ENCODE measurements at places on chromosomes 2 and 18.

DNA sequence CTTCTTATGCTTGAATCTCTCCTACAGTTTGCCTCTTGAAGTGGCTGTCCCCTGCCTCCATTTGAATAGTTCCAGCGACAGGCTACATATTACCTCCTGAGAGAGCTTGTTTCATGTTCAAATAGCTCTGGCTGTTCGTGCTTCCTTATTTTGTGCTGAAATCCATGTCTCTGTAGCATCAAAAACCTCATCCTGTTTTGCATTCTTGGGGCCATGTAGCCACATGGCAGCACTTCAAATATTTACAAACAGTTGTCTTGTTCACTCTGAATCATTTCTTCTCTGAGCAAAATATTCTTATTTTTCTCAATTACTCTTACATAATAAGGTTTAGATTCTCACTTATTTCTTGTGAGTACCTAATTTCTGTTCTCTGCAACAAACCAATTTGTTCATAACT is 1243.1 kb upstream of the NXPH2 start:
- DNase-seq: no peak

DNA sequence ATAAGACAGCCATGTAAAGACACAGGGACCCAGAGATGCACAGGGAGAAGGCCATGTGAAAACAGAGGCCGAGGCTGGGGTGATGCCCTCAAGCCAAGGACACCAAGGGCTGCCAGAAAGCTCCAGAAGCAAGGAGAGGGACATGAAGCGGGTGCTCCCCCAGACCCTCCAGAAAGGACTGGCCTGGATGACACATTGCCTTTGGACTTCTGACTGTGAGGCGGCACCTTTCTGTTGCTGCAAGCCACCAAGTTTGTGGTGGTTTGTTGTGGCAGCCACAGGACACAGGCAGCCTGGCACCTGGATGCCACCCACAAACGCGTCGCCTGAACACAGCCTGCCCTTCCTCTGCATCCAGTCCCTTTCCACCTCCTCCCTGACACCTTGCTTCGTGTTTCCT is 67.1 kb downstream of the RHOB start:
- no peak for DNase-seq

GRCh38 chr2:74197049-74197448 is 1.4 kb upstream of the MTHFD2 start:
- DNase-seq: no peak

DNA sequence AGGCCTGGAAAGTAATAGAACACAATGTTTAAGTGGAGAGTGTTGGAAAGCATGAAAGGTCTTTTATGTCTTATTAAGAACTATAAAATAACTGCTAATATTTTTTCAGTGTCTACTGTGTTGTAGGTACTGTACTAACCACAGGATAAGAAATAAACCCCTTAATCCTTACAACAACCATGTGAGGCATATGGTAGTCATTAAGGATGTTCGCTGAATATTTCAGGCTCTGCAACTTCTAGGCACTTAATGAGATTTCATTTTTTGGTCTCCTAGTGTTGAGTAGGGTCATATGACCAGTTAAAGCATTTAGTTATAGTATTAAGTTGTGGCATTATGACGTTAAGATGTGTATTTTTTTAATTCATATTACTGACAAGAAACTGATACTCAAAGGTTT is 346.6 kb upstream of the KCNH7 start:
- DNase-seq: peak; percentile 96

DNA sequence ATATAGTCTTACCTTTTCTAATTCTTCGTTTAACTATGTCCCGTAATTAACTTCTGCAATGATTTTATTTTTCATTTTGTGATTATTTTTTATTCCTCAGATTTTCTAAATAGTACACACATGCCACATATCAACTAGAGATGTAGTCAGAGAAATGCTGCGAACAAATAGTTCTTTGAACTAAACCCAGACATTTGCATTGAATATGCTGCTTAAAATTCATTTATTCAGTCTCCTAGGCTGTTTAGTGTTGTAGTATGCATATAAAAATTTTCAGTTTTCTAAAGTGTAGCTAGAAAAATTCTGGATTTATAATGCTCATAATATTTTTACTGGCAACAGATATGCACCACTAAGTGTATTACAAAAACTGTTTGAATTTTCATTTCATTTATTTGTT is 68.9 kb upstream of the SLC38A11 start:
- no peak for DNase-seq

- no peak for DNase-seq
These were observed 319.0 kb downstream of the BCL11A start for GRCh38 chr2:60234274-60234986.

GRCh38 chr18:50671376-50671775 is 111.5 kb downstream of the MAPK4 start:
- no peak for DNase-seq

- DNase-seq: peak; percentile 11
These were observed 76.5 kb downstream of the CYBRD1 start for GRCh38 chr2:171598713-171599319.

- DNase-seq: no peak
These were observed 1.4 kb upstream of the NRP2 start for GRCh38 chr2:205680903-205681302.

DNA sequence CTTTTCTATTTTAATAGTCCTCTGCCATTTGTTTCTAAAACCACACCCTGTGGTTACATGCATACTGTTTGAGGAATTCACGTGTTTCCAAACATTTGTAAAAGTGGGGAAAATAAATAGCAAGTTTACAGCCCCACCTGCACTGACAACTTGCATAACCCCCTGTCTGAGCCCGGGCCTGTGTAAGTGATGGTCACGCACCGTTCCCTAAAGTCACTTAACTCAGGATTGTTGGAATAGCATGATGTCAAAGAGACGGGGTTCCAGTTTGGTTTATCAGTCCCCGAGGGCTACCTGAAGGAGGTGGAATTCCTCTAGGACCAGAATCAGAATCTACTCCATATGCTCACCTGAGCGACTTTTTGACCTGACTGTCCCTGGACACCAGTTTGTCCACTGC is 30.5 kb downstream of the ACKR3 start:
- no peak for DNase-seq

All from retinal pigment epithelial cell (primary cell).